ENCODE measurements at places on chromosomes 3 and 15.

DNA sequence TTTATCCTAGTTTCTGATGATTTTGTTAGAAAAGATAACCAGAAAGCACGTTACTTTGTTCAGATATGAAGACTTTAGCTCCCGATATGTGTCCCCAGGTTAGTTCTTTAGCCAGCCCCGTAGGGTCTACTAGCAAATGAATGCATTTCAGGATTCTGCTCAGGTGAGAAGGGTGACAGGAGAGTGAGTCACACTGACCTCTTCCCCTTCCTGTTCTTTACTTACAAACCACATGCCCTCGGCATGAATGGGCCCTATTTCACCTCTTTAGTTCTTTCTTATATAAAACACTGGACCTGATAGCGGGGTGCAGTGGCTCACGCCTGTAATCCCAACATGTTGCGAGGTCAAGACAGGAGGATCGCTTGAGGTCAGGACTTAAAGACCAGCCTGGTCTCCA lies 98.4 kb downstream of the SLC49A4 start:
- no peak for DNase-seq

DNA sequence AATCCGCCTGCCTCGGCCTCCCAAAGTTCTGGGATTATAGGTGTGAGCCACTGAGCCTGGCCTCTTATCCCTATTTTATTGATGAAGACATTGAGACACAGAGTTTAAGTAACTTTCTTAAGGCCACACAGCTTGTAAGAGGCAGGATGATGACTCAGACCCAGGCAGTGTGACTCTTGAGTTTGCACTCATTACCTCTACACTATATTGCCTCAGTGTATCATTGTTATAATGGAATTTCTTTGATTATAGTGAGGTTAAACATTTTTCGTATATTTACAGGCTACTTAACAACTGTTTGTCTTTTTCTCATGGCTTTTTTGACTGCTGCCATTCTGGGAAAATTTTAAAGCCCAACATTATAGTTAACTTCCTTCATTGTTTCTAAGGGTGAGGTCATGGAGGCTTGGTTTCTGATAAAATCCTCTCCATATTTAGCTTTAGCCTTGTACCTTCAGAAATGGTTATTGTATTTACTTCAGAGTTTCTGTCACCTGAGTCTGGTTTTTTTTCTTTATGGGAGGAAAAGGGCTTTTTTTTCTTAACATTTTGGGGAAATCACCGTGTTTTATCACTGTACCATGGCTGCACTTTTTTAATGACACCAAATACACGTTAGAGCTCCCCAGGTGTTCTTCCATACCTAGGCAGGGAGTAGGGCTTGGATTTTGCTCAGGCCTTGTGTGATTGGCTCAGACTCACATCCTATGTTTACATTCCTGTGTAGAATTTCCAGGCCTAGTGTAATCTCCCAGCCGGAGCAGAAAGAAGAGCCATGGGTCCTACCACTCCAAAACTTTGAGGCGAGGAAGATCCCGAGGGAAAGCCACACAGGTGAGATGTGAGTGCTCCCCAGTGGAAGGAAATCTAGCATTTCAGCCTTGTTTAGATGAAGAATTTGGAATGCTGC lies 6.3 kb downstream of the ZNF774 start:
- no peak for DNase-seq

DNA sequence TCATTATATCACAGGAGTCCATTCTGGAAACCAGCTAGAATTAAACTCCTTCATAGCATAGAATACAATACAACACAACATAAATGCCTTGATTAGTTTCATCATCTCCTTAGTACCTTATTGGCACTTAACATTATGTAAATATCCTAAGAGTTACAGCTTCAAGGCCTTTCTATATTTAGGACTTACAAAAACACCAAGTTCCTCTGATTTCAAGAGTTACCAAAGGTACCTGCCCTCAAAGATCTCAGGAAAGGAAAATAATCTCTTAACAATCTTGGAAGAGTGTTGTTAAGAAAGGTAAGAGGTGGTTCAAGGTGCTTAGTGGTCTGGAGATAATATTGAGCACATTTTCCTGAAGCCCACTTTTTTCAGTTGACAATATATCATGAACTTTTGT lies 477.7 kb downstream of the IGSF11 start:
- DNase-seq = no peak

- DNase-seq = no peak
Measured at GRCh38 chr15:29612701-29613100, 209.6 kb downstream of the TJP1 start.

DNA sequence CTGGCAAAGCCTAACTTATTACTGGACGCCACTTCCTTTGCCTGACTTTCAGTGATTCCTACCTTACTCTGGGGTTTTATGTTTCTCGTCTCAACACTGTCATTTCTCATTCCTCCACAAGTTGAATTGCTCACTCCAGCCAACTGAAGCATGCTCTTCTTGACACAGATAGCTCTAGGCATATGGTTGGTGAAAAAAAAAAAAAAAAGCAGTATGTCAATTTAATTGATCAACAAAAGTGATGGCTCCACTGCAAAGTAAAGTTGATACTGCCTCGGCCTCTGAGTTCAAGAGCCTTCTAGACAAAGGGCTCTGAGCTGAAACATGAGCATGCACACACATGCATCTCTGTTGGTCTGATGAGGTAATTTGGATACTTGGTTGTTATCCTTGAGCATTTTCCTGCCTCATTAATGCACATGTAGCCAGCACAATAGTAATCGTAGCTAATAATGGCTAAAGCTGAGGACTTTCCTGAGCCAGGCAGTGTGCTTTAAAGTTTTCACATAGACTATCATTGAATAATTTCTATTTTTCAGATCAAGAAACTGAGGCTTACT lies 21.4 kb upstream of the UBE2Q2 start:
- no peak for DNase-seq

DNA sequence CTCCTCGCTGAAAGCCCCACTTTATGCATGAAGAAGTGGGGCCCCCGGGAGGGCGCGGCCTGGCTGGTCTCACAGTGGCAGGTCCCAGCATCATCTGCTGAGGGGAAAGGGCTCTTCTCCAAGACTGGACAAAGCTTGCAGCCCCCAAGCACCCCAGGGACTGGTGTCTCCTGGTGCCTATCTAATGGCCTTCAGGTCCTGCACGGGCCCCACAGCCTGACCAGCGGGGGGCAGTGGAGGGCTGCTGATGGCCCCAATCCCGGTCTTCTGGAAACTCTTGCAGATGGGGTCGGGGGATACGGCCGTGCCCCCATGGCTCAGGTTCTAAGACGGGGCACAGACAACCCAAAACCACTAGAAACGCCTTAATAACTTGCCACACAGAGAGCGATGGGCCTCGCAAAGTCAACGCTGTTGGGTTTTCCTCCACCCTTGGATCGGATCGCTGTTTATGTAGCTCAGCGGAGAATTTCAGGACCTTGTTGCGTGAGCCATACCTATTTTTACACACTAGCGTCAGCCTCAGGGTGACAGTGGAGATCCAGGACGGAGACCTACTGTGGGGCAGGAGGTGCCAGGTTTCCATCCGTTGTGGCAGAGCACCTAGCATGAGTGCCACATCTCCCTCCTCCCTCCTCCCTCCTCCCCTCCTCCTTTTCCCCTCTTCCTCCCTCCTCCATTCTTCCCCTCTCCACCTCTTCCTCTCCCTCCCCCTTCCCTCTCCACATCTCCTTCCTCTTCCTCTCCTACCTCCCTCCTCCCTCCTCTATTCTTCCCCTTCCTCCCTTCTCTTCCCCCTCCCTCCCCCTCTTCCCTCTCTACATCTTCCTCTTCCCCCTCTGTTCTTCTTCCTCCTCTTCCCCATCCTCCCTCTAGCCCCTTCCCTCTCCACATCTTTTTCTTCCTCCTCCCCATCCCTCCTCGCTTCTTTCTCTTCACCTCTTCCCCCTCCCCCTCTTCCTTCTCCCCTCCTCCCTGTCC lies 79.3 kb upstream of the ALDH1L1 start:
- DNase-seq = no peak
